ENCODE measurements at places on chromosomes 11 and 22.

GRCh38 chr11:93524173-93524536 lies 19.0 kb downstream of the SMCO4 start:
- DNase-seq: no peak

GRCh38 chr11:16287630-16288280 lies 68.6 kb downstream of the SOX6 start:
- DNase-seq: no peak

- DNase-seq: no peak
Measured at GRCh38 chr22:48907591-48907990, 920.1 kb downstream of the BRD1 start.

- DNase-seq: no peak
Measured at GRCh38 chr22:33914131-33914530, 6.1 kb downstream of the LARGE1 start.

GRCh38 chr11:18321578-18321968 lies 367 bp downstream of the HPS5 start:
- no peak for DNase-seq

DNA sequence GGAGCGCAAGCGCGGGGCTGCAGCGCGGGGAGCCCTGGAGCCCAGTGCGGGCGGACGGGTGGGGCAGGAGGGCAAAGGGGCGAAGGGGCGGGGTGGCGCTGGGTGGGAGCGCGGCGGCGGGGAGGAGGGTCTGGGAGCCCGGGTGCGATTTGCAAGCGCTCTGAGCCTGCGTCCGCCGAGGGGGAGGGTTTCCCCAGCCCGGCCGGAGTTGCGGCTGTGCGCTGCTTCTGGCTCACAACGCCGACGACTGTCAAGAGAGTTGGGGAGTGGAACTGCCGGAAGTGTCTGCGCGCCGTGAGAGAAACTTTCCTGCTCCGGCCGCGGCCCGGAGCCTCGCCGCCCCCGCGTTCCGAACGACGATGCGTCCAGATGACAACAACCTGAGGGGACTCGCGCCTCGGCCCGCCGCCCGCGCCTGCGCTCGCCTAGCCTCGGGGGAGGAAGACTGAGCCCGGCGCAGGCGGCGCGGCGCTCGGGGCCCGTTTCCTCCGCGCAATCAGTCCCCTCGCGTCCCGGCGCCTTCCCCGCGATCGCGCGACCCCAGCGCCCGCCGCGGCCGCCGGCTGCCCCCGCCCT lies at the start of gene ARHGAP42:
ARHGAP42 (plus strand) TSS at position 235 of the 576 bp plus-strand sequence. CDS start 391 bp downstream, outside the sequence.
- no peak for DNase-seq

GRCh38 chr11:46026606-46027293 lies 94.5 kb downstream of the PHF21A start:
- no peak for DNase-seq

- no peak for DNase-seq
Measured at GRCh38 chr11:47018637-47019036, 82.1 kb downstream of the CSTPP1 start.

DNA sequence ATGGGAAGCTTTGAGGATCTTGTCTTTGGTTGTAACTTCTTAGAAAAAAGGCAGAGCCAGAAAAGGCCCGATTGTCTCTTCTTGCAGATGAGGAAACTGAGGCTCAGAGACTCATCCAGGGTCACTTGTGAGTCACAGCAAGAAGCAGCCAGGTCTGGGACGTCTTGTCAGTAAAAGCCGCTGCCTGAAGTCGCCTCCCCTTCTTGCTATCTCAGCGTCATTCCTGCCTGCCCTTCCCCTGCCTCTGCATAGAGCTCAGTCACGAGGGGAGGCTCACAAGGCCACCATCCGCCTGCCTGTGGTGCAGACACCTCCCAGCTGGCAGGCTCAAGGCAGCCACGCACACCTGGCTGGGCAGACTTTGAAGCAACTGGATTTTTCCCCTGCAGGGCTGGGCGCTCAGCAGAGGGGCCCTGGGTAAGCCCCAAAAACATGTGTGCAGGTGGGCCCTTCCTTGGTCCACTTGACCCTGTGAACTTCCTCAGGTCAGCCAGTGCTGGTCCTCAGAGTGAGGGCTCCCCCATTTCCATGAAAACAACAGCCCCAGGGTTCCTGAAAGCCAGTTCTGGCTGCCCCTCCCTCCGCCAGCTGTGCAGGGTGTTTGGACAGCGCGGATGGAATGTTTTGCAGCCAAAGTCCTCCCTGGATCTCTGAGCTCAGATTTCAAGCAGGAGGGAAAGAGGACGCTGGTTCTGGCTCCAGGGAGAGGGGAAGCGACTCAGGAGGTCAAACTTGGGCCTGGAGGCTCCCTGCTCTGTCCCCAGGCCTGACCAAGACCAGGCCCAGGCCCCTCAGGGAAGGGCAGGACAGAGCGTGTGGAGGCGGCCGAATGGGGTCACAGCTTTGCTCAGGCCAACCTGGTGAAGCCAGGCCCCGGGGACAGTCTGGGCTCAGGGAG lies 6.0 kb upstream of the RAB3IL1 start:
- no peak for DNase-seq

DNA sequence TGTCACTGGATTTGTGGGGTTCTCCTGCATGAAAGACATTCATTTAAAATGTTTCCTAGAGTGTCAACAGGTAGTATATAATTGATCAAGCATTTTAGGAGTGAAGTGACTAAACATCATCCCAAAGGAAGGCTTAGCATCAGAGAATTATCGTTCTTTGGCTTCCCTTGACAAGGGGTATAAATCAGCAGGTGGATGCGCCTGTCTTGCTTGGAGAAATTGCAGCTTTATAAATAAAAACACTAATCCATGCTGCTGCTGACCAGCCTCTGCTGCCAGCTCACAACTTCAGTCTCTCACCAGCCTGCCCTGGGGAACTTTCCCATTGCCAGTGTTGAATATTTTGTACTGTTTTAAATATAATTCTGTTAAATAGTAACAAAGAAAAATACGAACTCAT lies 1184.7 kb upstream of the TENM4 start:
- DNase-seq: no peak

- DNase-seq: no peak
Measured at GRCh38 chr22:31212783-31213629, 908 bp downstream of the LIMK2 start.

DNA sequence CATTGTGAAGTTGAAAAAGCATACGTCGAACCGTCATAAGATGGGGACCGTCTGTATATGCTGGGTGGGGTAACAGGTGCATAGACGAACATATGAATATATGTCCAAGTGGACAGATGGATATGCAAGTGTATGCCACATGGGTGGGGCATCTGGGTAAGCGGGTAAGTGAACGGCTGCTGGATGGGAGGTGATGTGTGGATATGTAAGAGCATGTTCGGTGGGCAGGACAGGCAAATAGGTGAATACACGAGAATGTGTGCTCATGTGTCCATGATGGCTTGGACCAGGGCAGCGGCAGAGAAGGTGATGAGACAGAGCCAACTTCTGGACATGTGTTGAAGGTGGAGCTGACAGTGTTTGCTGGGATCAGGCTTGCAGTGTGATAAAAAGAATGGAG lies 12.0 kb downstream of the IFITM10 start:
- no peak for DNase-seq

GRCh38 chr11:315516-315994 lies 1.7 kb downstream of the IFITM1 start:
- no peak for DNase-seq

DNA sequence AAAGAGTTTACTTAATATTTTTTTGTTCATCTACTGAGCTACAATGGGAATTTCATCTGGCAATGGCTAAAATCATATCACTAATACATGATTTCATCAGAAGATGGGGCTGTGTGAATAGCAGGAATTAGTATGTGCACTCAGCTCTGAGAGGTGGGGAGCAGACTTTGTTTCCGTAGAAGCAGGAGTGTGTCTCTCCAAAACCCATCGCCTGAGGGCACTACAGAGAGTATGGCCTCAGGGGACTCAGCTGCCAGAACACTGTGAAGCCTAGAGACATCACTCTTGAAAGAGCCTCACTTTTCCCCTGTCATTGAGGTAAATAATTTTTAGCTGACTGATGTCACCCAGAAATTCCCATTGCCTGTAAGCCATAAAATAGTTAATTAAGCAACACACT lies 261.4 kb upstream of the ISX start:
- DNase-seq: no peak

- no peak for DNase-seq
Measured at GRCh38 chr11:128841461-128842072, 25.5 kb downstream of the KCNJ1 start.

DNA sequence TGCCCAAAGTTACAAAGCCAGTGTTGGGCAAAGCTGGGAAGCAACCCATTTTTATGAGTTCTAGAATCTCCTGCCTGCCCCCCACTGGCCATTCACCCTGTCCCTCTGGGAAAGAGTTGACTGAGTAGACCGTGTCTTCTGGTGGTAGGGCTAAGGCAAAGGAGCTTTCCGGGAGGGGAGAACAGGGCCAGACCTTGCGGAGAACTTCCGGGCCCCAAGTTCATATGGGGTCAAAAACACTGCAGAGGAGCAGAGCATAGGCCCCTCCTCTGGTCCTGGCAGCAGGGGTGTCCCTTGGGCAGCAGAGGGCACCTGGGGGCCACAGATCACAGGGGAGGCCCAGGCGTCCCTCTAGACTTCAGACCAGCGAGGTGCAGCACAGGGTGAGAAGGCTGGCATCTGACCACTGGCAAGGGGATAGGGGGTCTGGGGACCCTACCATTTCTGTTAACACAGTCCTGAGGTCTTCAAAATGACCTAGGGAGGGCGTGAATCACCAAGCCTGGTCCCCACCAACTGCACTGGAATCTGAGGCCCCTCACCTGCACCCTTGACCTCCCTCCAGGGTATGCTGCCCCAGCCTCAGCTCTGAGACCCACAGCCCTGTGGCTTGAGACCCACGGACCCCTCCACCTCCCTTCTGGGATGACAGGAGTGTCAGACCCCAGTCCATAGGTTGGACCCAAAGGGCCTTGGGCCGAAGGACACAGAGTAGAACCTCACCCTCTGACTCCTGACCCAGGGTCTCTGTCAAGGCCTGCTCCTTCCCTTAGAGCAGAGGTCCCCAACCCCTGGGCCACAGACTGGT lies 1.3 kb upstream of the ARAP1 start:
- no peak for DNase-seq

DNA sequence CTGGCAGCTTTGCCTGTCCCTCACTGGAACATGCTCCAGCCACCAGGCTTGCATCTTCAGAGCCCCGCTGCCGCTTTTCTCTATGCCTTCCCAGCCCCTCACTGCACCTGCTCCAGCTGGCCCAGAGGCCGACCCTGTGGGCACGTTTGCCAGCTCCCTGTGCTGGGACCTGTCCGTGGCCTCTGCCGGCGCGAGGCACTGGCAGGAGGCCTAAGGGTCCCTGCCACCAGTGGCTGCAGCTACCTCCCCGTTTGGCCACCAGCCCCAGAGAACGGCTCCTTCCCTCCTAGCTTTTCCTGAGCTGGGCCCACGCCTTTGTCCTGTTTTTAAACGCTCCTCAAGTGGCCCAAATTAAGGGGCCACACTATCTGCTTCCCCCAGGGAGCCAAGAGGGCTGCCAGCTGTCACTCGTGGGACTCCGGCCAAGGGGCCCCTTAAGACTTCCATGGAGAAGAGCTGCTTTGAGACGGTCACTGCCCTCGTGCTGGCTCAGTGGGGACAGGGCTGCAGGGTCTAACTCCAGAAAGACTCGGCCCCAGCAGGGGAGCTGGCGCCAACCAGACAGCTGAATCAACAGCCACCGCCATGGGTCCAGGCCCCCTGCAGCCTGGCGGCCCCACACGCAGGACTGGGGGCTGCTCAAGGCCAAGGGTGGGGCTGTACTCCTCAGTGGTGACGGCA lies 24.6 kb upstream of the WNT7B start:
- DNase-seq: no peak

- no peak for DNase-seq
Measured at GRCh38 chr22:40479887-40480538, 109.6 kb downstream of the SGSM3 start.

DNA sequence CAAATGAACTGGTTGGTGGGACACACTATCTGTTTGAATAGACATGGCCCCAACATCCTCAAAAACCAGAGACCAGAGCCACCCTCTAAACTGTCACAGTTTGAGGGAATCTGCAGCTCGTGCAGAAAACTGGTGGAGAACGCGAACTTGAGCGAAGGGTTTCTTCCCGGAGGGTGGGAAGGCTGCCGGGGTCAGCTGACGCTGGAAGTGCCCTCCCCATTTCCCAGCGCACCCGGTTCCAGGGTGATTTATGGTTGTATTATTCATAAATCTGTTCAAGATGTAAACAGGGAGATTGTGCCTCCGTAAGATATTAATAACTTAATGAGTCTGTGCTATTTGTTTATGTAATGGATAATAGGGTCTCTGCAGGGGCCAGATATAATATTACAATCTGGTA lies 1396.7 kb downstream of the BRD1 start:
- no peak for DNase-seq

DNA sequence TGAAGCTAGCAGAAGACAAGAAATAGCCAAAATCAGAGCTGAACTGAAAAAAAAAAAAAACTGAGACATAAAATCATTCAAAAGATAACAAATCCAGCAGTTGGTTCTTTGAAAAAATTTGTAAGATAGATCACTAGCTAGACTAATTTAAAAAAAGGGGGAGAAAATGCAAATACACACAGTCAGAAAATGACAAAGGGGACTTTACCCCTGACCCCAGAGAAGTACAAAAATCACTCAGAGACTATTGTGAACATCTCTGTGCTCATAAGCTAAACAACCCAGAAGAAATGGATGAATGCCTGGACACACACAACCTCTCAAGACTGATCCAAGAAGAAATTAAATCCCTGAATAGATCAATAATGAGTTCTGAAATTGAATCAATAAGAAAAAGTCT lies 914.3 kb upstream of the API5 start:
- no peak for DNase-seq

- DNase-seq: no peak
Measured at GRCh38 chr22:17241576-17242330, 22.5 kb upstream of the ADA2 start.

DNA sequence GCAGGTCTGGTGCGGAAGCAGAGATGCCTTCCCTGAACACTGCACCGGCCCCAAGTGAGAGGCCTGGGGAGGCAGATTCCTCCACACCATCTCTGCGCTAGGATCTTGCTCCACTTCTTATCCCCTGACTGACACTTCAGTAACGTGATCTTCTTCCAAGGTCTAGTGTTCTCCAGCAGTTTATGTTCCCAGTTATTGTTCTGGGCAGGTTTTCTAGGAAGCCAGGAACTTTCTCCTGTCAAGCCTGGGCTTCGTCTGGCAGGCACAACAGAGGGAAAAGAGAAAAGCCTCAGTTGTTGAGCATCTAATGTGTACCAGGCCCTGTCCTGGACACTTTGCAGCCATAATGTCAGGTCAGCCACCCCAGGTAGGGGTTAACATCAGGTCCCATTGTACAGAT lies 10.5 kb downstream of the CD82 start:
- no peak for DNase-seq

DNA sequence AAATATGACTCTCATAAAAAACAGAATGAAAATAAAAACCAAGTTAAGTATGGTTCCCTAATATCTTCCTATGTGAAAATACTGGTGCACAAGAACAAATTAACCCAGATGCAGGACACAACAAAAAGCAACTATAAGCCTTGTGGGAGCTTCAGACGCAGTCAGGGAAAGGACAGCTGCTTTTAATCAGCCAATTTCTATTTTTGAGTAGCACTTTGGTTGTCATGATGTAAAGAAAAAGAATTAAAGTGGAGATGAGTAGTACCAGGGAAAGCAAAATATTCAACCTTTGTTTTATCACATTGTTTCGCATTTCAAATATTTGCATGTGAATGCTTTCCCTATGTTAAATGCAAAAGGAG lies 339.9 kb downstream of the SOX6 start:
- DNase-seq: no peak
